Foreskin keratinocyte (primary cell): ENCODE measurements at places on chromosomes 1 and 21. TPM values are rescaled to one million over a fixed set of nuclear protein-coding genes. Genes with fewer than 3 reads are reported as not detected.

CLDN17 gene
- 0.07 TPM in 1 of 2 replicates, not detected in the other for total RNA-seq

OR2M3 gene
- not detected in 2 replicates for total RNA-seq

DVL1 gene
- 113 and 128 TPM in 2 replicates for total RNA-seq

NRIP1 gene
- 28.4 and 41.9 TPM in 2 replicates for total RNA-seq

EDARADD gene
- total RNA-seq, result 6.3 and 6.5 TPM in 2 replicates
